D721Med (cell line): ENCODE measurements at places on chromosomes 4 and X.

GRCh38 chr4:139593091-139593564, 37.1 kb upstream of the SETD7 start:
- no peak for DNase-seq

DNA sequence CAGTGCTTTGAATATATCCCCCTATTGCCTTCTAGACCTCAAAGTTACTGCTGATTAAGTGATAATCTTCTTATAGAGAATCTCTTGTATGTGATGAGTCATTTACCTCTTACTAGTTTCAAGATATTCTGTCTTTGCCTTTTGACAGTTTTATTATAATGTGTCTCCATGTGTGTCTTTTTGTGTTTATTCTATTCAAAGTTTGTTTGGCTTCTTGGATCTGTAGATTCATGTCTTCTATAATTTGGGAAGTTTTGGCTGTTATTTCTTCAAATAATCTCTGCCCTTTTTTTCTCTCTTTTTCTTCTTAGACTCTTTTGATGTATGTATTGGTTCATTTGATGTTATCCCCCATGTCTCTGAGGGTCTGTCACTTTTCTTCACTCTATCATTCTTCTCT, 915.7 kb upstream of the GRIA3 start:
- no peak for DNase-seq

- DNase-seq = no peak
Observed at GRCh38 chr4:106803083-106803482, 233.0 kb downstream of the DKK2 start.

DNA sequence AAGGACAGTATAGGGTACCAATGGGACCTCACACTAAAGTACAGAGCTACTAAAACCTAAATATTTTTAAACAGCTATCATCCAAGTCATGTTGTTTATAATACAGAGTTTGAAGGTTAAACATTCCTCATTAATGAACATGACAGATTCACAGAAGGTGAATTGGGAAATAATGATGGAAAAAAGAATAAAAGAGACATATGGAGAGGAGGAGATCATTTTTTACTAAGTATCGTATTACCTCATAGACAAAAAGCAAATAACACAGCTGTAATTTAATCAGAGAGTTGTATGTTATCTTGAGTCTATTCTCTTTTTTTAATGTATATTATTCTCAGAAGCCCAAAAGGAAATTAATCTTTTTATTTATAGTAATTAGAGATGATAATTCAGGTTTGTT, 7.9 kb downstream of the PLK4 start:
- no peak for DNase-seq

DNA sequence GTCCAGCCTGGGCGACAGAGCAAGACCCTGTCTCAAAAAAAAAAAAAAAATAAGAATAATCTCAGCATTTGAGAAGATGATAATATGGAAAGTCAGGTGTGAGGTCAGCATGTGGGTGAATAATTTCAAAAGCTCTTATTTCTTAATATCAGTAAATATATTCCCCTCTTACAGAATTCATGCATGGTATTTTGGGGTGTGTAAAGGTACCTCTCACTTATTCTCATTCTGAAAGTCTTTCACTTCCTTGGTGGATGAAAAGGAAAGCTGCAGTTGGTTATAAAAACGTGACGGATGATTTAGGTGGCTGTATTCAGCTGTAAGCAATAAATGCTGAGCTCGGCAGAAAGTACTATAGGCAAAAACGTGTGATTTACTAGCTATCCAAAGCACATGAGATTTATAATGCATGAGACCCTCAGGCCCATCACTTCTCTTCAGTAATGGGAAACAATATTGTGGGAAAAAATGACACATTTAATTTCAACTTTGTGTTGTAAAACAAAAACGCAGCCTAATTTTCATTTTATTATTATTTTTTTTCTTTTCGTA, 353.2 kb upstream of the MAGEB2 start:
- DNase-seq = no peak
